ENCODE measurements at places on chromosomes 4 and X.
A peak's percentile ranks its signal among the peaks of the same experiment; 100 is the strongest.

- DNase-seq = no peak
These were observed 470.7 kb downstream of the CCSER1 start for GRCh38 chr4:90597927-90598326.

DNA sequence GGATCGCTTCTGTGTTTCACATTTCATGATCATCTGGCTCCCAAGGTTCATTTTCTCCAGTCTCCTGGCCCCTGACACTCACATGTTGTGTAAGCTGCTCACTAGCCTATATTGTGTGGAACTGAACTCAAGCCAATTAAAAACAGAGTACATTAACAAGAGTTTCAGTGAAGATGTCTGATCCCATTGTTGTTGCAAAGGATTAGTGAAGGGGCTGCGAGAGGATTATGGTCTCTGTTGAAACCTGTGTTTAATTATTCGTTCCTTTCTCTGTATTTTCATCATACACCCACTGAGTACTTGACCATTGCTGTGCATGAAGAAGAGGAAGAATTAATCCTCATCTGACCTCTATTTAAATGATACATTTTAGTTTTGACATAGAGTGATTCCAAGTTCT lies 54.7 kb downstream of the AFF2 start:
- DNase-seq = no peak

DNA sequence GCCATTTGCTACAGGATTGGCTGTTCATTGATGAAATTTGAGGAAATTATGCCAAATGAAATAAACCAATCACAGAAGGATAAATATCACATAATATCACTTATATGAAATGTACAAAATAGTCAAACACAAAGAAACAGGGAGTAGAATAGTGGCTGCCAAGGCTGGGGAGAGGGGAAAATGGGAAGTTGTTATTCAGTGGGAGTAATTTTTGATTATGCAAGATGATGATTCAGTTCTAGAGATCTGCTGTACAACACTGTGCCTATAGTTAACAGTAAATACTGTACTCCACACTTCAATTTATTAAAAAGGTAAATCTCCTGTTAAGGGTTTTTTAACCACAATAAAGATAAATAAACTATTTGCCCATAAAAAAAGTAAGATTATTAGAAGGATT lies 101.1 kb downstream of the TMA16 start:
- DNase-seq = no peak

DNA sequence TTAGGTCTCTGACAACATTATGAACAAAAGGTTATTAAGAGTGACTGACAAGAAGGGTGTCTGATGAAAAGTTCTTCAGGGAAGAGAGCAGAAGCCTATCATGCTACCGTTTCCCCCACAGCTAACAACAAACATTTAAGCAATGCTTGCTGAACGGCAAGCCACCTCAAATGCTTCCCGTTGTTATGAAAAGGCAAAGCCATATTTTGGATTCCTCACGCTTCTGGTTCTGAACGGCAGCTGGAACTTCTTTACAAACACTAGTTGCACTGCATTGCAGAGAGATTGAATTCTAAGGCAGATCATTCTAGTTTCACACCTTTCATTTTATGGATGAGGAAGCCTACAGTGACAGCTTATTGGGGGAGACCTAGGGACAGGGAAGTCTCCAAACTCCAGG lies 48.6 kb upstream of the NAP1L5 start:
- DNase-seq = no peak

DNA sequence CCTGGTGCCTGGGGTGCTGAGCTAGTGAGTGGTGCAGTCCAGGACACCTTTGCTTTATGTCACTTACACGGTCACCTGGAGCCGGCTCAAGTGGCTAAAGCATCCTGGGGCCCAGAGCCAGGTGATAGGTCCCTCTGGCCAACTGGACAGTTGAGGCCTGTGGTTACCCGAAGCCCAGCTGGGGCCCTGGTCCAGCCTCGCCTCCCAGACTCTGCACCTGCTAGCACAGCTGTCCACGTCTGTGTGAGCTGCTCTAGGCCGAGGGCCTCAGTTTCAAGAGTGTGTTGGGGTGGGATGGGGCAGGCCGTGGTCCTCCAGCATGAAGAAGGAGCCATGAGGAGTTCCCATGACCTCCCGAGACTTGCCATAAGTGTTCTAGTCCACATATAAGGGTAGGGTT lies 7.7 kb upstream of the ADD1 start:
- no peak for DNase-seq

DNA sequence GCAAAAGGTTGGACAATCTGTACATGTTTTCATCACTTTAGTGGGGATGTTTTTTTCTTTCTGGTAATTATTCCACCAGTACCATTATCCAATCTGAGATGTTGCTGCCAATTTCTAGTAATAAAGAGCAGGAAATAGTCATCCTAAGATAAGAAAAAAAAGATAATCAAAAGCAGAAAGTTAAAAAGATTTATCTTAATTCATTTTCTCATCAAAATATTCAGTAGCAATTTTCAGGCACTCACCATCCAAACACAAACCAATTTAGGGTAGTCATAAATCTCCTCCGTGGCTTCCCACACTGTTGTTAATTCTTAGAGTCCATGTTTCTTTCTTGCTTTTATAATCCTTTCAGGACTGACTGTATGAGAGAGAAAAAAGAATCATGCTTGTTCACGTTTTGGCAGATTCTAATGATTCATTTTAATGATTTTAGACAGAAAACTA lies 263.7 kb upstream of the UGT8 start:
- DNase-seq = no peak

DNA sequence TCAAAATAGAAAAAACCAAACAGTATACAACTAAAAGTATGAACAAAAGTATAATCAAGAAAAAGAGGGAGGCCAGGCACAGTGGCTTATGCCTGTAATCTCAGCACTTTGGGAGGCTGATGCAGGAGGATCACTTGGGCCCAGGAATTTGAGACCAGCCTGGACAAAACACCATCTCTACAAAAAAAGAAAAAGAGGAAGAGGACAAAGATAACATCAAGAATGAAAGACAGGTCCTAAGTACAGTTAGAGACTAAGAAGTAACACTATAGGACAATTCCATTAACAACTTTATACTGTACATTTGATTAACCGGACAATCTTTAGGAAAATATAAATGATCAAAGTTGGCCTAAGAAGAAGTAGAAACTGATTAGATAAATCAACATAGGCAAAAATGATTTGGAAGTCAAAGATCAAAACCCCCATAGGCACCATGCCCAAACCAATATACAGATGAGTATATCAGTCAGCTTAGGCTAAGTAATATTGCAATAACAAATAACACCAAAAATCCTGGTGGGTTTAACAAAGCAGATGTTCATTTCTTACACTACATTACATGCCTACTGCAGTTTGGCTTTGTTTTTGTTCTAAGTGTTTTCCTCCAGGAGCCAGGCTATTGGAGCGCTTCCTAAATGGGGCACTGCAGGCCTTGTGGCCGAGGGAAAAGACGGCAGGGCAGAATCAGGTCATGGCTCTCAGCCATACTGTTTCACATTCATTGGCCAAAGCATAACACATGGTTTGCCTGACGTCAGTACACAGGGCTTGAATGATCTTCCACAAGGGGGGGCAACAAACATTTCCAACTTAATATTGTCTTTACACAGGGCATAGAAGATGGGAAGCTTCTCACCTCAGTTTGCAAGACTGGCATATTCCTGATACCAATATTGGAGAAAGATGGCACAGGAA lies 42.2 kb upstream of the HGFAC start:
- peak; percentile 16 for DNase-seq

DNA sequence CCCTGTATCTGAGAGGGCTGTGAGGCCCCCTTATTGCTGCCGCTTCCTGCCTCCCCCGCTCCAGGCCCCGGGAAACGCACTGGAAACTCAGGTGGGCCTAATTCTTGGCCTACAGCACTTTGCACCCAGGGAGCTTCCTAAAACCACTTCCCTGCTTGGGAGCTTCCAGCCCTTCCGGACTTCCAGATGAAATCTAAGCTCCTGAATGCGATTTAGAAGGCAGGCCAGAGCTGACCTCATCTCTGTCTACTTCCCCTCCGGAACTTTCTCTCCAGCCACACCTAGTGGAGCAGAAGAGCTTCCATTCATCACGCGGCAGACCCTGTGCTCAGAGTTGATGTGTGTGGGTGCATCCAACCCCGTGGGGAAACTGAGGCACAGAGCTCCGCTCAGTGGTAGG lies 84.2 kb downstream of the SORCS2 start:
- DNase-seq = no peak

DNA sequence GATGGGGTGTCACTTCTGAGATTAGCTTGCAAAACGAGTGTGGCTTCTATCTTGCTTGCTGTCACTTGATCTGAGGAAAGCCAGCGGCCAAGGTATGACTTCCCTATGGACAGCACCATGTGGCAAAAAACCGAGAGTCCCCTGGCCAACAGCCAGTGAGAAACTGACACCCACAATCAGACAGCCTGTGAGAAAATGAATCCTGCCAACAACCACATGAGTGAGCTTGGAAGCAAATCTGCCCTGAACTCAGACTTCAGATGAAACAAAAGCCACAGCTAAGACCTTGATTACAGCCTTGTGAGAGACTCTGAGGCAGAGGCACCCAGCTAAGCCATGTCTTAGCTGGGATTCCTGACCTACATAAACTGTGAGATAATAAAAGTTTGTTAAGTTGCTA lies 45.5 kb downstream of the PPP1R2C start:
- DNase-seq = no peak

GRCh38 chr4:70706516-70706915 lies 15.2 kb upstream of the RUFY3 start:
- peak; percentile 3 for DNase-seq

DNA sequence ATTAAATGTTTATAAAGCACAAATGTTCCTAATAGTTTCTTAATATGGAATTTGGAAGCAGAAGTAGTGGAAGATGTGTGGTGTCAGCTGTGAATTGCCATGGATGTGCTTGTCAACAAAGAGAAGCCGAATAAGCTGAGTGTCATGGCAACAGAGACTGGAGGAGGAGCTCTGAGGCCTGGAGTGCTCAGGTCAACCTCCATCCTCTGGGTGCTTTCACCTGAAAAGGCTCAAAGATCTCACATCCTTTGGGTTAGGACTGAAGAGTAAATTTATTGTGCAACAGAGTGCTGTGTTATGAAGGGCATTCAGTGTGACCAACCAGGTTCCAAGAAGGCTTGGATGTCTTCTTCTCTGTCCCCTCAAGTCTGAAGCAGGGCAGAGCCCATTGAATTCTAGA lies 18.7 kb downstream of the SGMS2 start:
- DNase-seq = peak; percentile 5

GRCh38 chr4:38534344-38535045 lies 129.5 kb upstream of the KLF3 start:
- no peak for DNase-seq

DNA sequence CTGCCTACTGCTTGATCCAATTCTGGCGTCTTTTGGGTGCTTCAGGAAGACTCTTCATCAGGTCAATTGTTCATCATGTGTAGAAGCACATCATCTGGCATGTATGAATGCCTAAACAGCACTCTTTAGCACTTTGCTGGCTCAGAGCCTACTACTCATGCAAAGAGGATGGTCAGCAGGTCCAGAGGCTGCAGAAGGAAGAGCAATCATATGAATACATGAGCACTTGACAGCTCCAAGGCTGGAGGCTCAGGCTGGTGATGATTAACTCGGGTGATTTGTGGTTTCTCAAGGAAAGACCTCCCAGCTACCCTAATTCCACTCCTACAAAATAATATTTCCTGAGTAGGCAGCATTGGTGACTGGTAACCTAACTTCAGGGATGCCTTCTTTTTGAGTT lies 103.8 kb upstream of the CXCL13 start:
- no peak for DNase-seq

DNA sequence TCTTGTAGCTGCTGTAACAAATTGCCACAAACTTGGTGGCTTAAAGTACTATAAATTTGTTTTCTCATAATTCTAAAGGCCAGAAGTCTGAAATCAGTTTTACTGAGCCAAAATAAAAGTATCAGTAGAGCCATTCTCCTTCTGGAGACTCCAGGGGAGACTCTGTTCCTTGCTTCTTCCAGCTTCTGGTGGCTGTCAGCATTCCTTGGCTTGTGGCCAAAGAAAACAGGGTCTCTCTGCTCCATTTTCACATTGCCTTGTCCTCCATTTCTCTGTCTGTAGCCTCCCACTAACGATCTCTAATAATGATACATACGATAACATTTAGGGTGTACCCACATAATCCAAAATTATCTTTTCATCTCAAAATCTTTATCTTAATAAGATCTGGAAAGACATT lies 200.4 kb downstream of the MAB21L2 start:
- no peak for DNase-seq

- no peak for DNase-seq
These were observed 98.0 kb downstream of the CDS1 start for GRCh38 chr4:84680956-84681355.

- no peak for DNase-seq
These were observed 794.8 kb upstream of the EPHA5 start for GRCh38 chr4:66465111-66465510.

- DNase-seq = no peak
These were observed 9.5 kb downstream of the NDP start for GRCh38 chrX:43963726-43964125.

DNA sequence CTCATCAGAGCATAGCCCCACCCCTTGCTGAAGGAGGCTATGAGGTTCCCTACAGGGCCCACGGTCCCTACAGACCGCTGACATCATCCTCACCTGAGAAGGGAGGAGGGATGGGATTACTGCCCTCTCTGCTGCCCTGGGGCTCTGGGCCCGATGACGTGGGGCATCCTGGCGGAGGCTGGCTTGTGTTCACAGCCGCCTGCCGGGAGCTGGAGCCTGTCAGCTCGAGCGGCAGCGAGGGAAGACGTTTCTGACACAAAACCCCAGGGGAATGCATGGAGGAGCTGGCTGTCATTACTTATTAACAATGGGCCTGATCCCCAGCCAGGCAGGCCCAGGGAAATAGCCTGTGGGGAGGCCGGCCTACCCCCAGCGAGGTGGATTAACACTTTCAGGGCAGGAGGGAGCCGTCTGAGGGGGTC lies 106.6 kb upstream of the ATP6AP2 start:
- peak; percentile 89 for DNase-seq

DNA sequence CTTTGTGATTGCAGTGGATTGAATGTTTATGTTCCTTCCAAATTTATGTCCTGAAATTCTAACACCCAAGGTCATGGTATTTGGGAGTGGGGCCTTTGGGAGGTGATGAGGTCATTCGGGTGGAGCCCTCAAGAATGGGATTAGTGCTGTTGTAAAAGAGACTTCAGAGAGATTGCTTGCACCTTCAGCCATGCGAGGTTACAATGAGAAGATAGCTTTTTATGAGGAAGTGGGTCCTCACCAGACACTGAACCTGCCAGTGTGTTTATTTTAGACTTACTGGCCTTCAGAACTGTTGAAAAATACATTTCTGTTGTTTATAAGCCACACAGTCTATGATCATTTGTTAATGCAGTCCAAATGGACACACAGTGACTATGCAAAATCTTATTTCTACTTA lies 161.0 kb upstream of the GPRIN3 start:
- no peak for DNase-seq

DNA sequence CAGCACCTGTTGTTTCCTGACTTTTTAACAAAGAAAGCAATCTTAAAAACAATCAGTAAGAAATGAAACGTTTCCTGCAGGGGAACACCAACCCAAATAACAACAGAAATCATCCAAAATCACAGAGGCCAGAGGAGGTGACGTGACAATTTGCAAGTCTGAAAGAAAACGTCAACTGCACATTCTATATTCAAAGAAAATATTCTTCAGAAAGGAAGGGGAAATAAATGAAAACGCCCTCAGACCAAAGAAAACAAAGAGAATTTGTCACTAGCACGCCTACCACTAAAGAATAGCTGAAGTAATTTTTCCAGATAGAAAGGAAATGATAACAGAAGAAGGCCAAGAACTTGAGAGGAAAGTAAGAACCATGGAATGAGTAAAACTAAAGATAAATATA lies 74.4 kb downstream of the CASP3 start:
- DNase-seq = no peak

All from NCI-H146 (cell line).